Fibroblast of mammary gland (primary cell): ENCODE measurements at places on chromosomes 16 and 17.

DNA sequence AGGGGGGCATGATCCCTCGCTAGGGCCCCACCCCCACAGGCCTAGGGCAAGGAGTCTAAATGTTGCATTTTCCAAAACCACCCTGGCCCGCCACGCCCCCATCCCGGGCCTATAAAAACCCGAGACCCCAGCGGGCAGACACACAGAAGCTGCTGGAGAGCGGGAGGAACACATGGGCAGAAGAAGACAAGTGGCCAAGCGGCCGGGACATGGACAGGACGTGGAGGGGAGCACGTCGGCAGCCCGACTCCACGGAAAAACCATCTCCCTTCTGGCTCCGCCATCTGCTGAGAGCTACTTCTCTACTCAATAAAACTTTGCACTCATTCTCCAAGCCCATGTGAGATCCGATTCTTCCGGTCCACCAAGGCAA, 34.1 kb upstream of the ENPP7 start:
- no peak for DNase-seq

- no peak for DNase-seq
These were observed 22.0 kb downstream of the ADCY9 start for GRCh38 chr16:4094127-4094773.

DNA sequence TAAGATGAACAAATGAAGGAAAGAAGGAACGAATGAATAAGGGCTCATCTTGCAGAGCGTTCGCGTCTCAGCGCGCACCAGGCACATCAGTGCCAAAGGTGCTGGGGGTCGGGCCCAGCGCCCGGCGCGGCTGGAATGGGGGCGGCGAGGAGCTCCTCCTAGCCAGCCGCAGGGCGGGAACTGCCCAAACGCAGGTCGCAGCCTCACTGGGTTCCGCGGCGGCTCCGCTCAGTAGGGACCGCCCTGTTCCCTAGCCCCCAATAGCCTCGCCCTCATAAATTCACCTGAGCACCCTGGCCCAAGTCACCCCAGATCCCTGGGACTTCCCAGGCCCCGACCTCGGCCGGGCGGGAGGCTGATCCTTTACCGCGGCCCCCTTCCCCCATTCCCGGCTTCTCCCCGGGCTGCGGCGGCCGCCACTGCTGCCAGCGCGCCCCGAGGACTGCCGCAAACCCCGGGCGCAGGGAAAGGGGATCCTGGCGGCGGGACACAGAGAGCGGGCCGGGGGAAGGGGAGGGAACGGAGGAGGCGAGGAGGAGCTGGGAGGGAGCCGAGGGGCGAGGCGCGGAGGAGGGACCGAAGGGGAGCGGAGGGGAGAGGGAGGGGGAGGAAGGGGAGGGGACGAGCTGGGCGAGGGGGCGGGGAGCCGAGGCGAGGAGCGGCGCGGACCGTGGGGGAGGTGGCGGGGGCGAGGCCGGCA, 377 bp upstream of the CRHR1 start:
- no peak for DNase-seq

- no peak for DNase-seq
These were observed 72.6 kb upstream of the METRNL start for GRCh38 chr17:83006515-83007455.

GRCh38 chr17:50263331-50264262, 10.7 kb upstream of the TMEM92 start:
- DNase-seq: no peak

DNA sequence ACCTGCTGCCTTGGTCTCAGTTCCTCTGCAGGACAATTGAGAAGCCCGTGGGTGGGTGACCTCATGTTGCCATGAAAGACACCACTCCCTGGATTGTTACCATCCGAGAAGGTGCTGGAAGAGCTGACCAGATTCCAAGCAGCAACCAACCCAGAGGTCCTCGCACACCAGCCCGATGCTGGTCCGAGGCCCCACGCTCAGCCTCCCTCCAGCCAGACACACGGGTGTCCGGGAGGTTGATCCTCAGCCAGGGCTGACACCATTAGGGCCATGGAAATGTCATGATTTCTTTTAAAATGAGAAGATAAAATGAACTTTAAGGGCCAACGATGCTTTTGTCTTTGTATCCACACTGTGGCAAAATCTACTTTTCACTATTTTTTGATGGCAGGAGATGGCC, 242.3 kb downstream of the RBFOX3 start:
- no peak for DNase-seq

DNA sequence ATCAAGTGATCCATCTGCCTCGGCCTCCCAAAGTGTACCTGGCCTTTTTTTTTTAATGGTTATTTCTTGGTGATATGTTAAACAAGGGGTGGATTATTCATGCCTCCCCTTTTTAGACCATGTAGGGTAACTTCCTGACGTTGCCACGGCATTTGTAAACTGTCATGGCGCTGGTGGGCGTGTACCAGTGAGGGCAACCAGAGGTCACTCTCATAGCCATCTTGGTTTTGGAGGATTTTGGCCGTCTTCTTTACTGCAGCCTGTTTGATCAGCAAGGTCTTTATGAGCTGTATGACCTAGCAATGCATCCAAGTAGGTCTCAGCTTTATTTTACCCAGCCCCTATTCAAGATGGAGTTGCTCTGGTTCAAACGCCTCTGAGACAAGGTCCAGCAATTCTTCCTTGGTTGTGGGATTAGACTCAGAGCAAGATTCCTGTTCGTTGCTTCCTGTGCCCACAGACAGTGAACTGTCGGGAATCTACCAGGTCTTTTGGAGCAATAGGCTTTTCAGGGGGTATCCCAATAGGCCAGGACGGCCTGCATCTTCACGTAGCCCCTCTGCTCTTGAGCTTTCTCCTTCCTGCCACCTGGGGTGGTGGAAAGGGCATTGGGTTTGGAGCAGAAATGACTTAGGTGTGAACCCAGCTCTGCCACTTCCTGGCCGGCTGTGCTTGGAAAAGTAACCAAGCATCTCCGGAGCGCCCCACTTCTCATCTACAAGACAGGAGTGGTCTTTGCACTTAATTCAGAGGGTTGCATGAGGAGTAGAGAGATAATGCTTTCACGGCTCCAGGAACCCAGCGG, 52.9 kb upstream of the SEC14L1 start:
- no peak for DNase-seq

- no peak for DNase-seq
These were observed 38.4 kb upstream of the ENDOV start for GRCh38 chr17:80376531-80376930.
